ENCODE measurements at places on chromosomes 12 and 14.

DNA sequence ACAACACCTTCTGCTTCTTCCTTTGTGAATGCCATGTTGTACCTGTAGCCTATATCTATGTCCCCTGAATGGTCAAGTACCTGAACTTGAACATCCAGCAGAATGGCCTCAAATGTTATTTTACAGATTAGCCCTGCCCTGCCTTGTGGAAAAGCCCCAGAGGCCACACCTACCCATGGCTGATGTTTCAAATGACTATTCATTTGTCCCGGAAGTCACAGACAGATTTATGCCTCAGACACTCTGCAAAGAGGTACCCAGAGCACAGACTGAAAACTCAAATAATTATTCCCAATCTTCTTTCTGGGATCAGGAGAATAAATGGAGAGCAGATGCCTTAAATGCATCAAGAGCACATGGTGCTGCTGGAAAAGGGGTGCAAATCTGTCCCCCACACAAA, 13.0 kb upstream of the DPF3 start:
- no peak for DNase-seq

DNA sequence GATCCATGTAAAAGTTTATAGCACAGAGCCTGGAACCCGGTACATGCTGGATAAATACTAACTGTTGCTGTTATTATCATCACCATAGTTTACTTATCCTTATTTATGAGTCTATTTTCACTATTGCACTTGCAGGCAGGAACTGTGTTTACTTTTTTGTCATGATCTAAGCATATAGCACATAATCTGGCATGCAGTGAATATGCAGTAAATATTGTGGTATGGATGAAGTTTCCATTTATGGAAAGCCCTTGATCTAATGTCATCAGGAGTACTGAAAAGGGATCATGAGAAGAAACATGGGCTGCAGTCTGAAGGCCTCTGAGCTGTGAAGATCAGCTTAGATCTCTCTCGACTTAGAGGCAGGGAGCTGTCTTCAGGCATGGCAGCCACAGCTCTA, 91.6 kb downstream of the KCNK13 start:
- no peak for DNase-seq

DNA sequence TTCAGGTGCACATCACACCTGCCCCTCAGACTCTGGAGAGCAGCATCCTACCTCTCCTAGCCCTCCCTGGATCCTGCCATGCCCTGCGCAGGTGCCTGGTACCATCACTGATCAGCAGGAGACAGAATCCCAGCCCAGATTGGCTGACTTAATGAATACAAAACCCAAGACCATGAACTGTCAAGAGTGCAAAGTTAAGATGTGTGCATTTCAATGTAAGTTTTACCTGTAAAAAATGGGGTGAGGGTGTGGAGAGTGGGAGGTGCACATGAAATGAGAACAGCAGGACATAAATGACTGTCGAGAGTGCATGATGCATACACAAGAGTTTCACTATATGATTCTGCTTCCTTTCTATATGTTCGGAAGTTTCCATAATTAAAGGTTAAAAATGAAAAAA, 57.9 kb upstream of the GPR68 start:
- DNase-seq, result no peak

GRCh38 chr14:23182372-23183157, 895 bp downstream of the SLC7A8 start:
- DNase-seq, result peak; percentile 24

DNA sequence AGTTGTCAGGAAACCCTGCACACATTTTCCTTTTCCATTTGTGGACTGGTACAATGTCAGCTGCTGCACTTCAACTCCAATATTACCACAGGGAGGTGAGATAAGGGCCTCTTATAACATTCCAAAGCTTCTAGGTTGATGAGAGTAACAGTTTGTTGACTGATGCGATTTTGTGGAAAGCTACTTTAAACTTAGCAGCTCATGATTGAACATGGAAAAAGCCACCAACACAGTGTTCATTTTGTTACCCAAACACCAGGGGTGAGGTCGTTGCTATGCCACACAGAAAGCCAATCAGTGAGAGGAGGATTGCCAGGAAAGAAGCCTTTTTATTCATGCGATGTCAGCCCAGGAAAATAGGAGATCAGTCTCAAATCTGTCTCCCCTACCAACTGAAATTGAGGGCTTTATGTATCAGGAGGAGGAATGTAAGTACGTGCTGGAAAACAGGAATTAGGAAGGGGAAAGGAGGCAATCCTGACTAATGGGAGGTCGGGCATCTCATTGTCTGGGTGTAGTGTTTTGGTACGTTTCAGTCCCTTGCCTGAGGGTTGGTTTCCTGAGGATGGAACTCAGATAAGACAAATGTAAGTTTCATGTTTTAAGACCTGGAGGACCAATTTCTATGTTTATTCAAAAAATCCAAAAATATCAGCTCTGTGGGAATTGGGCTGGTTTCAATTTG, 92.7 kb upstream of the PLEKHA5 start:
- DNase-seq, result no peak

All from CD4-positive, alpha-beta T cell treated with Interleukin-2 at 100 ng/mL for 4 hours (primary cell).